NT2/D1 (cell line): ENCODE measurements at places on chromosomes 2 and 18.
A peak's percentile ranks its signal among the peaks of the same experiment; 100 is the strongest.

GRCh38 chr2:237929979-237930378 is 36.8 kb upstream of the UBE2F start:
- no peak for DNase-seq

DNA sequence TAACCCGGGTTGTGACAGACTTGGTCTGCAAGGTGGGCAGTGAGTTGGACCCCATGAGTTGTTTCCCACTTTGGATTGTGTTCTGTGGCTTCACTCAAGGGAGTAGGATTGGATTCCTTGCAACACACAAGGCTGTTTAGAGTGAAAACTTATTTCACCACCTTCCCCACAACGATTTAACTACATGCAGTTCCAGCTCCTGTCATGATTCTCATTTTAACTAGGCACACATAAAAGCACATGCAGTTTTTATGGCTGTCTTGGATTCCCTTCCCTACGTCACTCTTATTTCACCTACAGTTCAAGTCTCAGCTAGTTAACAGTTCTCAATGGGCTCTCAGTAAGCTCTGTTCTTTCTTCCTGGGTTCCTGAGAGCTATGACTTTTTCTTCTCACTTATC is 15.9 kb downstream of the EFEMP1 start:
- no peak for DNase-seq

DNA sequence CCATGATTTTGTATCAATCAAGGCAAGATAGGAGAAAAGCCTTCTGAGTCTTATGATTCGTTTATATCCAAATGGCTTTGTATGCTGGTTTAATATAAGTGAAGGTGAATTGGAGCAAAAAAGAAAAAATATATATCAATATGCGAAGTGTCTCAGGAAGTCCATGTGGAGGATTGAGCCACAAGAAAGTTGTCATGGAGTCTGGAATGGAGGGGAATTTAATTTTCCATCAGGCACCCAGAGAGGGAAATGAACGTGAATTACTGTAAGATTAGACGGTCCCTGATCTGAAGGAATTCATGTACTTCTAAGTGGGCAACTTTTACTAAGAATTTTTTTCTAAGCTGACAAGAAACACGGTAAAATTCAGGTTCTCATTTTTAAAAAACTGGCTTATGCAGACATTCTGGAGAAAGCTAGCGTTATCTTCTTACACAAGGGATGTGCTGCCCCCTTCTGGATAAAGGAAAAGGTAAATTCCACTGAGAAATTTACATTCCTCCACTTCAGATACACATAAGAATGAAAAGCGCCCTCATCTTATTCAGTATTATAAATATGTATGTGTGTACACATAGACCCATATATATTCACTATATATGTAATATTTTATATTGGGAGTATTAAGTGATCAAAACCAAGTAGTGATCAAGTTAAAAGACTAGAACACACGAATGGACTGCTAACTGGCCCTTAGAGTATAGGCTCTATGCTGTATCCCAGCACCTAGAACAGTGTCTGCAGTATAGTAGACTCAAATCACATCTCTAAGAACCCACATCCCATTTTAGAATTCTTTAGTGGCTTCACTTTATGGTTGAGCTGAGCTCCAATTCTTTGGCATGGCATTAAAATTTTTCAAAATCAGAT is 289.0 kb upstream of the TFPI start:
- peak; percentile 56 for DNase-seq

DNA sequence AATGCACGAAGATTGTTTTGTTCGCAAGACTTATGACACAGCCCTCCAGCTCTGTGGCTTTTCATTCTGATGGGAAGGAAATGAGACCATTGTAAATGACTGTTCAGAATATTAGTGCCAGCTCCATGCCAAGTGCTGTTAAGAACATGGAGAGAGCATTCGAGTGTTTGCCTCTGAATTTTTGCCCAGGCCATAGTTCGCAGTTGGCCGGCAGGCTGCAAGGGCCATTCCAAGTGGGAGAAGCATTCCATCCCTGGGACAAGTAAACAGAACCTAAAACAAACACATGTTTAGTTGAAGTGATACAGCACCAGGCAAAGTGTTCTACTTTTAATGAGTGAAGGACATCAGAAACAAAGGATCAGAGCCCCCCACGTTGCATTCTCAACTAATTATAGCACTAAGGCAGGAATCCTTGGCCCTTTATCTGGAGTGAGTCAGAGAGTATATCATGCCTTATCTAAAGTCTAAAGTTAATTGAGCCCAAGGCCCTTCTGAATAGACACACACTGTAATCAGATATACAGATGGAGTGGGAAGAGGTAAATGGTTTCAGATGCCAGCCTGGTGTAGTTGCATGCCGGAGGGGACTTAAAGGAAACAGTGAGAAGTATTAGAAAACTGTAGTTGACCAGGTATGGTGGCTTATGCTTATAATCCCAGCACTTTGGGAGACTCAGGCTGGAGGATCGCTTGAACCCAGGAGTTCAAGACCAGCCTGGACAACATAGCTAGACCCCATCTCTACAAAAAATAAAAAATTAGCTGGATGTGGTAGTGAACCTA is 53.3 kb downstream of the NEDD4L start:
- no peak for DNase-seq

DNA sequence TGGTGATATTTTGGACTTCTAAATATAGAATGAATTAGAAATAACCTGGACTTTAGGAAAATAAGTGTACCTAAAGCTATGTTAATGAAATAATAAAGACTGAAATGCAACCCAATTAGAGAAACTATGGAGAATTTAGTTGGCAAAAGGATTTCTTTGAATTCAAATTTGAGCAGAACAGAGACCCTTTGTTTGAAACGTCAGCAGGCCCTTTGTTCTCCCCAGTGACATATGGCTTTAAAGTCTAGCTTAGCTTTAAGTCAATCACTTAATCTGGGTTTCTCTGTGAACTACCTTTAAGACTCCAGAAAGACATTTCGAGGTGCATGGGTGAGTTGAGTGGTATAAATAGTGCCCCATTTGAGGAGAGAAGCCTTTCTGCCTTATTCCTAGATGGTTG is 130.5 kb upstream of the CREB1 start:
- no peak for DNase-seq

DNA sequence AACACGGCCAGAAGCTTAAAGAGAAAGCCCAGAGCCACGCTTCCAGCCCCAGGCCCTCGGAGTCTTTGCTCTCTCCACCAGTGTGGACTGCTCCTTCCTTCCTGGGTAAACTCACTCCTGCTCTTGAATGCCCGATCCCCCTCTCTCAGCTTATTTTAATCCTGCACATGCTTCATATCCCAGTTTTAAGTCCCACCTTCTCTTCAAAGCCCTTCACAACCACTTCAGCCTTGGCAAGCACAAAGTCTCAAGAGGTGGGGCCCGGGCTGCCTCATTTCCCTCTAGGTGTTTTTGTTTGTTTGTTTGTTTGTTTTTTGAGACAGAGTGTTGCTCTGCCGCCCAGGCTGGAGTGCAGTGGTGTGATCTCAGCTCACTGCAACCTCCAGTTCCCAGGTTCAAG is 21.6 kb upstream of the CREG2 start:
- DNase-seq: no peak

- DNase-seq: no peak
Observed at GRCh38 chr18:33051407-33051806, 278.6 kb upstream of the KLHL14 start.

- no peak for DNase-seq
Observed at GRCh38 chr2:64474121-64474571, 20.2 kb downstream of the LGALSL start.

DNA sequence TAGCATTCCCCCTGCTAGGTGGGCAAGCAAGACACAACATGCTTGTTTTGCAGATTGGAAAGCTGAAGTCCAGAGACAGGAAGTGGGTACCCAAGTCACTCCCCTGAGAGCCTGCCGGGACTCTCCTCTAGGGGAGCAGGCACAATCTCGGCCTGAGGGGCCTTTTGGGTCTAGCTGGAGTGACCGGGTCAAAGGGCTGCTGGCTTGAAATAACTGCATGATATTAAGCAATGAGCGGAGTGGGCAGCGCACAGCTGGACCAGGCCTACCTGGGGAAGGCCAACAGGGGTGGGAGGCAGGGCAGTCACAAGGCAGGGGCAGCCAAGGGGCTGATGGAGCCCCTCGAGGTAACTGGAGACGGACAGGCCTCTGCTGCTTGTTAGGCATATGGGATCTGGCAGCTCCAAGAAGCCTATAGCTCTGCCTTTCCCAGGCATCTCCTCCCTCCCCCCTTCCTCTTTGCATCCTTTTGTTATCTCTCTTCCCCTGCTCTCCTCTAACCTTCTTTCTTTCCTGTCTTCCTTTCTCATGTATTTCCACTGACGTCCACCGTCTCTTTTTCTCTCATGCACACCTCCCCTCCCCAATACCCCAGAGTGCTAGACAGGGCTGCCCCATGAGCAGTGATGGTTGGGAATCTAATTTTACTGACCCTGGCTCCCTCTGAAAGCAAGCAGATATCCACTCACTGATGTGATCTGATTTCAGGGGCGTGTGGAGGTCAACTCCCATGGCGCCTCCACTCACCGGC is 237.5 kb downstream of the LOXHD1 start:
- no peak for DNase-seq

GRCh38 chr2:151972241-151973012 is 126.4 kb downstream of the CACNB4 start:
- no peak for DNase-seq

GRCh38 chr2:133489641-133490410 is 78.4 kb downstream of the NCKAP5 start:
- no peak for DNase-seq

DNA sequence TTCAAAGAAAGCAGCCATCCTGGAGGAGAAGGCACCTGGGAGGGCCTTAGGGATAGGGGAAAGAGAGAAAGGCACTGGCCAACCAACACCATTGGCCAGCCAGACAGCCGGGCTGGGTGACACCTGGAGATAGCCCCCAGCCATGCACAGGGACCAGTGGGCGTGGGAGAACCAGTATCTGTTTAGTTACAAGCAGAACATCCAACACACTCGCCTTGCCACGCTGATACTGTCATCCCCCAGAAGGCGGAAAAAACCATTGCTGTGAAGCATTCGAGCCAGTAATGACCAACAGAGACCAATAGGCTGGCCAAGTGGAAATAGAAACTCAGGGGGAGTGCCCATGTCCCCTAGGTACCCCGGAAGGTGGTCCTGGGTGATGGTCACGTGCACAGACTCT is 15.5 kb downstream of the ASPRV1 start:
- DNase-seq: no peak

DNA sequence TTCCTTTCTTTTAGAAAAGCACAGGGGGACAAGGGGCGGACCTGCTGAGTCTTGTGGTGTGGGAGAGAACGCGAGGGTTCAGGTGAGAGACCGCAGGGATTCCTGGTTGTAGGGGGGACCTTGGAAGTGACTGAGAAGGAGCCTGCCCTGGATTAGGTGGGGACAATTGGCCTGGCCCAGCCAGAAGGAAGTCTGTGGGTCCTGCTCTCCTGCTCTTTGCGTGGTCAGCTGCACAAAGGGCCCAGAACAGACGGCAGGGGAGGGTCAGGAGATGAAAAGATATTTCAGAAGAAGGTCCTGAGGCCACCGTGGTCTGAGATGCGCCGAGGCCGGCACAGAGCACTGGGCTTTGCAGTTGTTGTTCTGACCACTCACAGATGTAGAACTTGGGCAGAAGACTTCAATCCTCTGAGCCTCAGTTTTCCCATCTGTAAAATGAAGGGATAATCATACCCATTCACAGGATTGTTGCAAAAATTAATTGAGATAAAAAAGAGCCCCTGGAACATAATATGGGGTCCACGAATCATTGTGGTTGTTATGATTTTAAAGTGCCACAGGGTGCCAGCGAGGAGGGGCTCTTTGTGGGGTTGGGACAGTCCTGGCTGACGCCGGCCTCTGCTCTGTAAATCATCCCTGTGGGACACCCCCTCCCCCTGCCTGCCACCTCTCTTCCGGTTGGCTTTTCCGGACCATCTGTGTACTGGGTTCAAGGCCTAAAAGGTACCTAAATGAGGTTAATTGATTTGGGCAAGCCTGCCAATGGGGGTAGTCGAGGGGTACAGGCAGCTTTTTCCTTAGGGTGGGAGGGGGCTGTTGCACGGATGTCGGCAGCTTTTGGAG is 1.8 kb downstream of the LPIN1 start:
- DNase-seq: no peak

- no peak for DNase-seq
Observed at GRCh38 chr2:199777315-199777714, 73.7 kb downstream of the FTCDNL1 start.

DNA sequence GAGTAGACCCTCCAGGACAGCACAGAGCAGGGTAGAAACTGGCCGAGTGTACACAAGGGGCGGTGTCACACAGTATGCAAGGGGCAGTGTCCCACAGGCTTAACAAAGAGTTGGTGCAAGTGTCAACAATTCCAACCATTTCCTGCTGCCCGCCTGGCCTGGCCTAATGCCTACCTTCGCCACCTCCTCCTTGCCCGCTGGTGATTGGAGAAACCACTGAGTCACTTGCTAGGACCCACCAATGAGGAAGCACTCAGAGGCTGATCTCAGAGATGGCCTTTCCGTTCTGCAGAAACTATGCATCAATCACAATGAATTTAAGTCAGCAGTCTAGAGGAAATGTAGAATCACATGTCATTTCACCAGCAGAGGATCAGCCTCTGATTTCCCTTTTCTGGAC is 263.3 kb upstream of the PKDCC start:
- no peak for DNase-seq

DNA sequence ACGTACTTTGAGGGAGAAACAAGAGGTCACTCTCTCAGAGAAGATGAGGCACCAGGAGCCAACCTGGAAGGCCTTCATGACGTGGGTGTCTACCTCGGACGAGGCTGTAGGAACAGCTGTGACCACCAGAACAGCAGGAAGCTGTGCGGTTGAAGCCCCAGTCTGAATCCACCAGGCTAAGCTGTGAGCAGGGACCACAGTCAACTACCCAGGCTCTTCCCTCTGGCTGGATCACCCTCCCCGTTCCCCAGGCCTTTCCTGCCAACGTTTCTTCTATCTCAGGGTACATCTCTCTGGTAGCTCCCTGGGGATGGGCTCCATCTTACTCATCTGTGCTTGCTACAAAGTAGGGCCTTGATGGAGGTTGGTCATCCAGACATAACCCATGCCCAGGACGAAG is 36.8 kb upstream of the CYP27C1 start:
- no peak for DNase-seq

DNA sequence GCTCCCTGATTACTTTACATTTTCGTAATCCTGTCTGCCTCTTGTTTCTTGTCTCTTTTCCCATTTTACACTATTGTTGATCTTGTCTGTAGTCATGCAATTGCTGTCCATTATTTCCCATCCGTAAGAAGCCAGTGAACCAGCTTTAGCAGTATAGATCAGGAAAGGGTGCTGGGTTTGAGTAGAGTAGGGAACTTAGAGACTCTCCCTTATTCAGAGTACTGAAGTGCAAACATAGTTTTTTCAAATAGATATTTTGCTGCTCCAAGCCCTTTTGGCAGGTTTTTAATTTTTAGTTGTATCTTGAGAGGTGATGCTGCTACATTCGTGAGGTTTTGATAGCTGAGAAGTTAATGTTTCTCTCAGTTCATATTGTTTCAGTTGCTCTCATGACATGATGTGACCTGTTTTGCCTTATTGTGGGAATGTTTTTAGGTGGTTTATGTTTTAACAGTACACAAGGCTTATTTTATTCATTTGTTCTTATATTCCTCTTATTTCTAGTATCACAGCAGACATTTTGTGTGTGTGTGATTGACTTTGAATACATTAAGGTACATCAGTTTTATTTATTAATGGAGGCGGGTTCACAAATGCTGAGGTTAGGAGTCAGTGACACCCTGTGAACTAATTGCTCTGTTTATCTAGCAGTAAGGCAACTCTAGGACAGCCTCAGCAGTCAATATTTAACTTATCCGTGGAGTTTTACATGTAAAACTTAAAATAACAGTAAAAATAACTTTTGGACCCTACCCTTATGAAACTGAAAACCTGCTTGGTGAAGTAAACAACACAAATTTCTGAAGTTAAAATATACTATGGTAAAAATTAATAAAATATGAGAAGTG is 118.4 kb downstream of the ZNF407 start:
- no peak for DNase-seq
